ENCODE measurements at places on chromosomes 11 and 22. TPM values are rescaled to one million over a fixed set of nuclear protein-coding genes. Genes with fewer than 3 reads are reported as not detected.

SLC22A9 gene
- not detected for total RNA-seq

ARHGAP32 gene
- 13.7 TPM for total RNA-seq

DNA sequence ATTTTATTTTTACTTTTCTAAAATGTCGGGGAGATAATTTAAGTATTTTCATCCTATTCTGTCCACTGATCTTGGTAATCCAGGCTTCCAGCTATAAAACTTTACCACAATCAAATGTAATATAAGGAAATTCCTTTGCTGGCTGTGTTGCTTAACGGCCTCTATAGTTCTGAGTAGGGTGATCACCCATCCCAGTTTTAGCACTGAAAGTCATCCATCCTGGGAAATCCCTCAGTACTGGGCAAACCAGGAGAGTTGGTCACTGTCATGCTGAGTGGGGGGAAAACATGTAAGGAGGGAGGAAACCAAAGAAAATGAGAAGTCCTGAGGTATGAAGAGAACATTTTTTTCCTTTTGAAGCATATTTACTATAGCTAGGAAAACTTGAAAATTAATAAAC lies 12.8 kb upstream of the BACE1-AS start:
- no peak for DNase-seq

FREY1 gene
- total RNA-seq = 0.15 TPM

DNA sequence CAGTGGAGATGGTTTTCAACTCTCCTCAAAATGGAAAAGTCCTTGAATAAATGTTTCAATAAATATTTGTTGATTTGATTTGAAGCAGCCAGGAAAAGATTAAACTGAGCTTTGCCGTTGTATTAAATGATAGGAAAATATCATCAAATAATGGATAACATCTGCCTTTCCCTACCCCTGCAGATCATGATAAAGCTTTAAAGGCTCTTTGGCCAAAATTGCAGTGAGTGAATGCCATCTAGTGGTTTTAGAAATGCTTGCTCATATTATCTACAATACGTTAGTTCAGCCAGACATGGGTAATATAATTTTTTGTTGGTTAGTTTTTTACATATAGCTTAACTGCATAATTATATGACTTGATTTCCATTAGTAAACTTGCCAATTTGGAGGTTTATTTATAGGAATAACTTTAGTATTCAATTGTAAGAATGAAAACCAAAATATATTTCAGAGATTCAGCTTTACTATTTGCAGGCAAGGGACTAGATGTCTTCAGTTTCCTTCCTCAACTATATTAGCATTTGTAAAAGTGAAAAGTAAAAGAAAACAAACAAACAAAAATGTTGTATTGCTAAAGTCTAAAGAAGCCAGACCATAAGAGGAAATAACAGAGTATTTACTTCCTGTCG lies 159.2 kb downstream of the MSANTD4 start:
- peak; percentile 83 for DNase-seq

GRCh38 chr22:37089434-37089833 lies 20.1 kb downstream of the TMPRSS6 start:
- DNase-seq = no peak

LDHAL6A gene
- total RNA-seq = not detected

GRCh38 chr11:10158461-10158860 lies 135.6 kb downstream of the SBF2 start:
- peak; percentile 70 for DNase-seq

MN1 gene
- 3.1 TPM for total RNA-seq

- DNase-seq = peak; percentile 95
These were observed 22.7 kb upstream of the GRAMD1B start for GRCh38 chr11:123407130-123407995.

GRCh38 chr22:25109878-25110595 lies 89.6 kb upstream of the CRYBB3 start:
- DNase-seq = no peak

All from PC-3 (cell line).